ENCODE measurements at places on chromosomes 2 and 18.

DNA sequence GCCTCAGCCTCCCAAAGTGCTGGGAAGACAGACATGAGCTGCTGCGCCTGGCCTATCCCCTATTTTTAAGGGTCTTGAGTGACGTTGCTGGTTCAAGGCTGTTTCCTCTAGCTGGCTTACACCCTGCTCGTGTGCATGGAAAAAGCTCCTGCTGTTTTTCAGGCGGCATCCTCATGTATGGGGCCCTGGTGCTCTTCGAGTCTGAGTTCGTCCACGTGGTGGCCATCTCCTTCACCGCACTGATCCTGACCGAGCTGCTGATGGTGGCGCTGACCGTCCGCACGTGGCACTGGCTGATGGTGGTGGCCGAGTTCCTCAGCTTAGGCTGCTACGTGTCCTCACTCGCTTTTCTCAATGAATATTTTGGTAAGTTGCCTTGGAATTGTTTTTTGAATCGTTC is 22.0 kb upstream of the NFATC1 start:
- DNase-seq = no peak

DNA sequence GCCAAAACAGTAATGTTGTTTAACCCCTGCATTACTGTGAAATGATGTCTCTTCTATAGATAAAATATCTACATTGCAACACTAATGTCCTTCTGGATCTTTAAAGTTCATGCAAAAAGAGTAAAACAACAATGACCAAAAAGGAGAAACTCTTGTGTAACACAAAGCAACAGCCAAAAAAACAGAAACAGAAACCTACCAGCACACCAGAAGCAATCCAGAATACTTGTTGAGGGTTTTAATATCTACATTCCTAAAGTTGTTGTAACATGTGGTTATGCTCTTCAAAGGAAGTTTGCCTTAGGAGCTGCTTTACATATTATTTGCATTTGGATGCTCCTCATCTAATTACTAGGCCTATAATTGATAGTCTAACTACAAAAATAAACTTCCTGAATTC is 157.2 kb downstream of the BABAM2 start:
- no peak for DNase-seq

- no peak for DNase-seq
Measured at GRCh38 chr2:76180676-76181075, 470.0 kb upstream of the GCFC2 start.

GRCh38 chr2:211609127-211609526 is 929.5 kb downstream of the ERBB4 start:
- no peak for DNase-seq

DNA sequence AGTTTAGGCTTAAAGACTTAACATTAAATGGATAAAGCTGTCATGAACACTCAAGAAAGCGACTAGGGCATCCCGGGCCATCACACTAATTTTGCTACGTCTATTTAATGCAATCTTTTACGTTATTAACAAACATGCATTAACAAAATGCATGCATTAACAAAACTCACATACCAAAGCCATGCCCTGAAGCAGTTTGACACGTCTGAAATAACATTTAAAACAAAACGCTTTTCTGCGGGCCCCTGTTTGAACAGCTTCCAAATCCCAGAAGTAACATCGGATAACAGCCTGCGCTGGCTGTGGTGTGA is 458 bp downstream of the B4GALT6 start:
- no peak for DNase-seq

DNA sequence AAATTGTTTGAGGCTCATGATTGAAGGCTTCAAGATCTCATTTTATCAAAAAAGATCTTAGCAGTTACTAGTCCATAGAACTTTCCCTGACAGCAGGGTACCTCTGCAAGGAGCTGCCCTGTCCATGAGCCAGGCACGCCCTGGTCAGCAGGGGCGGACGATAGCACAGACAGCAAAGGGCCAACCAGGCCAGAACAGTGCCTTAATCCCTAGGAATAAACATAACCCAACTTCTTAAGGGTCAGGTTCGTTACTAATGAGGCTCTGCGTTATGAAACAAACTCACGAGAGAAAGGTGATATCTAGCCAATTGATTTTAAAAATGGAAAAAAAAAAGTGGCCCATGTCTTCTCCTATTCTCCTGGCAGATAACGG is 59.2 kb downstream of the BCL2 start:
- no peak for DNase-seq

DNA sequence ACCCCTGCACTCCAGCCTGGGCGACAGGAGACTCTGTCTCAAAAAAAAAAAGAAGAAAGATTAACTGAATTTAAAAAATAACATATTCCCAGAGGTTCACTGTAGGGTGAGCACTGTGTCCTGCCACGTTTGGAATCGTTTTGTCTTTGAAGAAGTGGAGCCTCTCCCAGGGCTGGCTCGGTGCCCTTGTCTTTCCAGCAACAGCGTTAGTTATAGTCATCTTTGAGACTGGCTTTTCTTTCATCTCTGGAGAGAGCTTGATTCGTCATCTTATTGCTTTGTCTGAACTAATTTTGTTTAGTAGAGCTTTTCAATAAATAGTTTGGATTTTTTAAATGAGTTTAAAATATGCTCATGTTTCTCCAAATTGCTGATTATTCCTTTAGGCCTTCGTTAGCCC is 50.5 kb downstream of the IMPA2 start:
- no peak for DNase-seq

DNA sequence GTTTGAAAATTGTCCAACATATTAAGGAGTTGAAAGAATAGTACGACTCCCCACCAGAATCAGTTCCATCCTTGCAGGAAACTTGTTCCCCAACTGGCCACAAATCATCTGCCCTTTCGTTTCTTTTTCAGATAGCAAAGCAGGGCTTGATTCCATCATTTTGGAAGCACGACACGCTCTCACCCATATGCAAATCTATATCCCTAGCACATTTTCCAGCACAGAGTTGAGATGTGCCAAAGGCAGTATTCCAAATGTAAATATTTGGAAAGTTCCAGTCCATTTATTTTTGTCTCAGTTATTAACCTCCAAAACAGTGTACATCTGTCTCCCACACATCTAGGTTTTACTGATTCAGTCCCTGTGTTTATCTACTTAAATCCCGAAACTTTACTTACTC is 128.8 kb upstream of the BCL2L11 start:
- DNase-seq = no peak

- no peak for DNase-seq
Measured at GRCh38 chr2:223076573-223076972, 24.6 kb downstream of the KCNE4 start.

DNA sequence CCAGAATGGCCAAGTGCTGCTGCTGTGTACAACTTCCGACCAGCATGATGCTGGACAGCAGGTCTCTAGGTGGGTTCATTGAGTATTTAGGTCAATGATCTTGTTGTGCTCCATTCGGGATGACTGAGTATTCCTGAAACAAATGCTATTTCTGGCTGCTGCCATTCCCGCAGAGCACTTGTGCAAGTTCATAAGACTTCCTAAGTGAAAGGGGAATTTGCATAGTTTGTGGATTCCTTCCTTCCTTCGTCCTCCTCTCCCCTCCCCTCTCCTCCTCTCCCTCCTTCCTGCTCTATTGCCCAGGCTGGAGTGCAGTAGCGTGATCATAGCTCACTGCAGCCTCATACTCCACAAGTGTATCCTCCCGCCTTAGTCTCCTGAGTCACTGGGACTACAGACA is 40.4 kb downstream of the LDLRAD4 start:
- no peak for DNase-seq

Measured in GM12892 (cell line).